ENCODE measurements at places on chromosomes 6 and 20.

GRCh38 chr20:52251827-52252226 lies 60.2 kb upstream of the ZFP64 start:
- DNase-seq: no peak

- DNase-seq: no peak
Observed at GRCh38 chr6:90586546-90586835, 381 bp downstream of the MAP3K7 start.

GRCh38 chr20:24647713-24648112 lies 178.3 kb downstream of the SYNDIG1 start:
- DNase-seq: no peak

DNA sequence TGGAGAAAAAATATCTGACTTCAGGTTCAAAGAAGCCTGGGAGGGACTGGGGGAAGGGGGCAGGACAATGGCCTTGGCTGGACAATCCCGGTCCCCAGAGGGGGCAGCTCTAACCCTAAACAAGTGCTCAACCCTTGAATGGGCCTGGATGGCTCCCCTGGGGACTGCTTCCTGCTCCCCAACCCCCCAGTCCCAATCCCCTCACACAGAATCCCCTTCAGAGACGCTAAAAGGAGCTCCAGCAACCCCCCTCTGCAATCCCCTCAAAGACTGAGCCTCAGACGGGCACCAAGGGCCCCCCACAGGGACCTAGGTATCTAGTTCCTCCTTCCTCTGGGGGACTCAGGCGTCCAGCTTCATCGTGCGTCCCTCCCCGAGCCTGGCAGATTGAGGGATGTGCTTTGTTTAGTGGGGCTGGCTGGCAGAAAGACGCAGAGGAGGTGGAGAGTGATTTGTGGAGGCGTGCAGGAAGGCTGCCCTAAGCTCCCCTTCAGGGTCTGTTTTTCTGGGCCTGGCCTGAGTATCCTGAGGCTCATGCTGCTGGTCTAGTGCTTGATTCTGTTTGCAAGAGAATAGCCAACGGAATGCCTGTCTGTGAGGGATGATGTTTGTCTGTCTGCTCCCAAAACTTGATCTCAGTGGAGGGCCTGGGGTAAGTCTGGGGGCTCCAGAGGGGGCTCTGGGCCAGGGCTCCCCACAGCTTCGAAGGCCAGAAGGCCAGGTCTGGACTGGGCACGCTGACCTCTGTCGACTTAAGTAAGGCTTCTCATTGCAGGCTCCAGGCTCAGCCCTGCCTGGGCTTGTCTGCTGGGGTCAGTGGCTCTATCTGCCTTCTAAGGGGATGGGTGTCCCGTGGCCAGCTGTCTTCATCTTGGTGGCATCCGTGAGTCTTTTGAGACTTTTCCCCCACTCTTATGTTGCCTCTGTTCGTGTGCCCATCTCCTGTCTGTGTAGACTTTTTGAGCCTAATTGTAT lies 1.7 kb upstream of the POU5F1 start:
- no peak for DNase-seq

DNA sequence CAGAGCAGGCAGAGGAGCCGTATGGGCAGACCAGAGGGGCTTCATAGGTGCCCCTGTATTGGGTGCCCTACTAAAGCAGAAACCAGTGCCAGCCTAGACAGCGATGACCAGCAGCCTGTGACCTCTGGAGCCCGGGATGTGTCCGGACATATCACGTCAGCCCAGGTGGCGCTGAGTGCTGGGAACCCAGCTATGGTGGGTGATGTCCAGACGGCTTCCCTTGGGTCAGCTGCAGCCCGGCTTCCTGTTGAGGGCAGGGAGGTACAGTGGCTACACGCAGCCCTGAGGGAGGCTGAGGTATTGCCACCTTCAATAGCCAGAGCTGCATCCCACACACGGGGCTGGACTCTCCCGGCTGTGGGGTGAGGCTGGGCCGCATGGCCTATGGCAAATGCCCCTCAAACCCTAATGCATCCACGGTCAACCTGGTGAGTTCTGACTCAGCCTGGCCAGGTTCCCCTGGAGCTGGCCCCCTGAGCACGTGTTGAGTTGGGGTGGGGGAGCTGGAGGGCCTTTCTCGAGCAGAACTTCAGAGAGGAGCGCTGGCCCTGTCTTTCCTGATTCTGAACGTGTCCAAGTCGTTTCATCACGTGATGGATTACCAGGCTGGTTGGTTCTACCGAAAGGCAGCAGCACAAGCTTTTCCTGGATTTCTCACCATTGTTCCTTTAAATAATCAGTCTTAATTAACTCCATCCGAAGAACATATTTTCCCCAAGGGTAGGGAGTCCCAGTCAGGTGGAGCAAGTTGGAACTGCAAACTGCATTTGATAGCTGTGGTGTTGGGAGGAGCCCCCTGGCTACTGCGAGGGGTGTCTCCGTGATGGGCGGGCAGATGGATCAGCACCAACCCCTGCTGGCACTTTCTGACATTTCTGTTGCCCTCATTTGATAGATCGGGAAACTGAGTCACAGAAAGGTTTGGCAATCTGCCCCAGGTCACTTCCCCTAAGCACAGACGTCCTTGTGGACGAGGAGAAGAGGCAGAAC lies 7.1 kb upstream of the MYT1 start:
- DNase-seq: no peak

DNA sequence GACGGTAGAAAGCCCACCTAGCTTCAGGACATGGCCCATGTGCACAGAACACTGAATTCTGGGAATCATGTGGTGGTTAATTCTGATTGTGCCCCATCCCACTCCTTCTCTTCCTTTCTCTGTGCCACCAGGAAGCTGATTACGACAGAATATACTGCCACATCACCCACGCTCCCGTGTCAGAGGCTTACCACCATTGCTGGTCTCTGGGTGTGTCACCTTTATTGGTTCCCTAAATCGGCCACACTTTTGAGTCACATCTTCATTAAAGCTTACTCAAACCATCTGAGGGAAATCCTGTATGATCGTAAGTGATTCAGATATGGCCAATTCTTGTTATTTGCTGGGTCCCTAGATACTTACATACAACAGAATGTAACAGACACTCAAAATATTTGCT lies 3.1 kb downstream of the TRMT6 start:
- DNase-seq: no peak

- DNase-seq: no peak
Observed at GRCh38 chr20:13009682-13010406, 1.1 kb downstream of the SPTLC3 start.

- peak; percentile 47 for DNase-seq
Observed at GRCh38 chr6:30615219-30615957, 1.7 kb downstream of the PPP1R10 start.

DNA sequence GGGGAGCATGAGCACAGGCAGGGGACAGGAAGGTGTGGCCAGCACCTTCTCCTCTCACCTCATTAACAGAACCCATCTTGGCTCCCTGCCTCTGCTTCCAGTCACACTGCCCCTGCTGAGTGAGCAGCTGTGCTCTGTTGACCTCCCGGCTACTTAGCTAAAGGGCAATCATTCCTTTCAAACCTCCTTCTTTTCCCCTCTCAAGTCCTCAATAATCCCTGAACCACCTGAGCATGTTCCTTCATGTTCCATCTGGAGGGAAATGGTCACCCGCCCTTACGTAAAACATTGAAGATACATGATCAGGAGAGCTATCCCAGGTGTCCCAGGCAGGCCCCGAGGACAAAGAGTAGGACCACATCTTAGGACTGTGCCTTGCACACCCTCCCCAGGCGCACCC lies 21.7 kb upstream of the MRPS10 start:
- no peak for DNase-seq

DNA sequence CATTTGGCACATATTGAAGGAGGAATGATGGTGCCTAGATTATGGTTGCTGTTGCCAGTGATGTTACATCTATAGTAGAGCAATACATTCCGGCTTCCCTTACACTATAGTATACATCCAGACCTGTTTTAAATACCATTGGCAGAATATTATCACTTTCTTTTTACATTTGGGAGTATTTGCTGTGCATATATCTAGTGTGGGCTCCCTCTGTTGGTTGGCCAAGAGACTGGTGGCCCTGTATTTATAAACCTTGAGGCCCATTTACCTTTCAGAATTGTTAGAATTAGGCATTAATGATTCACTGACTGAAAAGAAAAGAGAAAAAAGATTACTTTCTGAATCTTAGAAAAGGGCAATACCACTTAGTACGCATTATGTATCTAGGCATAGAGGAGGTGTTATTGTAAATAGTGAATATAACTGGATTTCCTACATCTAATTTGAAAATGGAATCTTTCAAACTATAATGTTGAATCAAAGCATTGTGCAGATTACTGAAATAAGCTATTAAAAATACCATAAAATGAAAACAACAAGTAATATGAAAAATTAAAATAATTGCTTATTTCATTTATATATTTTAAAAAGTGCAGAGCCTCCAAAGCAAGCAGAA lies 628.8 kb upstream of the MAN1A1 start:
- DNase-seq: no peak

GRCh38 chr6:113694278-113695077 lies 162.7 kb upstream of the MARCKS start:
- no peak for DNase-seq

DNA sequence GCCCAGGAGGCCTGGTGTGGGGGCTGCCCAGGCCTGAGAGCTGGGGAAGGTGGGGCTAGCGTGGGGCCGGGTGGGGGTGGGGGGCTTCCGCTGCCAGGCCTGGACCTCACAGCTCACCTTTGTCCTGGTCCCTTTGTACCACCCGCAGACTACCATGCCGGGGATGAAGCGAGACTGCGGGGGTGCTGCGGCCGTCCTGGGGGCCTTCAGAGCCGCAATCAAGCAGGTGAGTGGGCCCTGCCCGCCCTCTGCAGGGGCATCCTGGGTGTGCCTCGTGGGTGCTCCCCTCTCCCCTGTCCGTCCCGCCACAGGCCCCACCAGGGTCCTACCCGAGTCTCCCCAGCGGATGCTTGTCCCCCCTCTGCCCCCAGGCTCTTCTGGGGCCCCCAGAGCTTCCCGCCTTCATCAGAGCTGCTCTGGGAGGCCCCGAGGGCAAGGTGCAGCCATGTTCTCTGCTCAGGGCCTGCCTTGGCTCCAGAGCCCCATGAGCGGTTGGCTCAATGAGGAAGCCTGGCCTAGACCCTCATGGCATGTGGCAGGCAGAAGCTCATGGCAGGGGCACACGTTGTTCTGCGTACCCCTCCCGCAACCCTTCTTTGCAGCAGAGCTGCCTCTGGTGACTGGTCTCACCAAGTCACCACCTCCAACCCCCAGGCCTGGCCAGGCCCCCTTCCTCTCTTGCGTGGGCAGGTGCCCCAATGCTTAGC lies 14.5 kb downstream of the NPEPL1 start:
- DNase-seq: no peak

DNA sequence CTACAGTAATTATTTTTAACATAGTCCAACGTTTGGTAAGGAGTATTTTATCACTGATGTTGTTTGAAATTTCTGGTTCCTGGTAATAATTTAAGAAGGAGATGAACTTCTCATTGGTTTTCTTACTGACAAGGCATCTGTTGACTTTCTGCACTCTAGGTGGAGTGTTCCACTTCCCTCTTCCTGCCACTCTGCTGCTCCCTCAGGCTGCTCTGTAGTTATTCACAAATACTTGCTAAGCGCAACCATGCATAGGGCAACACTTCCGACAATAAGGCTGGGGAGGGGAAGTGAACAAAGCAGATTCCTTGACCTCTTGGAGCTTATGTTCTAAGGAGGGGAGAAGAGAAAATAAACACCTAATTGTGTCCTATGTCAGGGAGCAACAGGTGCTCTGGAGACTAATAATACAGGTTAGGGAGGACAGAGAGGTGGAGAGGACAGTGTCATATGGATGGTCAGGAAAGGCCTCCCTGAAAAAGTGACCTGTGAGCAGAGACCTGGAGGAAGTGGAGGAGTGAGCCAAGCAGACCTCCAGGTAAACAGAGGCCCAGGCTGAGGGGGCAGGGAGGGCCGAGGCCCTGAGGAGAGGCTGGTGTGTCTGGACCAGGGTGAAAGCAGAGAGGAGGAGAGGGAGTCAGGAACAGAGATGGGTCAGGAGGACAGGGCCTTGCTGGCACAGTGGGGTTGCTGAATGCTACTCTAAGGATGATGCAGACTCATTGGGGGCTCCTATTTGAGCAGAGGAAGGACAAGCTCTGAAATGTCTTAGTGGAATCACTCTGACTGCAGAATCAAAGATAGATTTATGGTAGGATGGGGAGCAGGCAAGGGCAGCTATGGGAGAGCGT lies 134.8 kb upstream of the SLC24A3 start:
- no peak for DNase-seq

DNA sequence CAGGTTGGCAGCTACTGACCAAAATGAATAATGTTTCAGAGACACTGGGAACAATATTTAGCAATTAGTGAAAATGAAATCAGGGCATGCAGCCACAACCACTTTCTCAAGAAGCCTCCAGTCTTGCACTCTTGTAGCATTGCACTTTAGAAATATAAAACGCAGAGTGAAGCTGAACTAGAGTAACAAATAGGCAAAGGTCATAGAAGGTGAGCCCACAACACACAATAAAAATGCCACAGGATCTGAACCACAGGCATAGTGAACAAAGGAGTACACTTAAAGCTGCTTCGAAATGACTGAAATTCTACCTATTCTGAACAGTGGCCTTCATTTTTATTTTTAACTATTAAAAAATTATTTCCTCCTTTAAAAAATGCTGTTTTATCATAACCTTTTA lies 25.0 kb downstream of the DDO start:
- no peak for DNase-seq

- DNase-seq: no peak
Observed at GRCh38 chr6:31247813-31248212, 24.1 kb downstream of the HLA-C start.

GRCh38 chr6:154127657-154128056 lies 88.6 kb downstream of the OPRM1 start:
- DNase-seq: no peak

GRCh38 chr6:235763-236360 lies 56.4 kb upstream of the DUSP22 start:
- DNase-seq: no peak

GRCh38 chr6:26342106-26343004 lies 22.6 kb upstream of the BTN3A2 start:
- DNase-seq: no peak

DNA sequence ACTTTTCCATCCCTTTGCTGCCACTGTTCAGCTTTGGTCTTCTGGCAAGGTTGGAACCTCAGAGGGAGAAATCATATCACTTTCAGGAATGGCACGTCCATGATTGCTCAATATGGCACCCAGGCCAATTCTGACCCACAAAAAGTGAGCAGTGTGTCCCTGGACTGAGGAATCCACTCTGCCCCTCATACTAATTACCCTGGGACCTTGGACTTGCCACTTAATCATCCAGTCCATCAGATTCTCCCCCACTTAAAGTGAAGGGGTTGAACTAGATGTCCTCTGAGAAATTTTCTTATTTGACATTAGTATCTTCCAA lies 449.3 kb upstream of the CITED2 start:
- no peak for DNase-seq

GRCh38 chr6:46393940-46394337 lies 97.3 kb downstream of the RCAN2 start:
- DNase-seq: no peak

GRCh38 chr20:25321262-25321831 lies 69.3 kb downstream of the ABHD12 start:
- peak; percentile 75 for DNase-seq

- peak; percentile 70 for DNase-seq
Observed at GRCh38 chr6:1255636-1256365, 56.1 kb upstream of the FOXQ1 start.

- DNase-seq: no peak
Observed at GRCh38 chr6:111793711-111794111, 79.5 kb downstream of the FYN start.

All from lower leg skin (tissue), 4 donors.